ENCODE measurements at places on chromosomes 5 and 9.

GRCh38 chr5:95398989-95399388 is 7.8 kb downstream of the FAM81B start:
- no peaks in the 10 kb centered on the region for H3K27me3 ChIP-seq
- 0 out of 2 replicates have a peak, but pooled peaks cover 3% of the 10 kb centered on the region for H3K4me1 ChIP-seq
- no peak overlapping the region for H3K4me3 ChIP-seq
- DNase-seq = no peak
- H3K27ac ChIP-seq = no peak overlapping the region
- no peaks in the 10 kb centered on the region for H3K36me3 ChIP-seq

DNA sequence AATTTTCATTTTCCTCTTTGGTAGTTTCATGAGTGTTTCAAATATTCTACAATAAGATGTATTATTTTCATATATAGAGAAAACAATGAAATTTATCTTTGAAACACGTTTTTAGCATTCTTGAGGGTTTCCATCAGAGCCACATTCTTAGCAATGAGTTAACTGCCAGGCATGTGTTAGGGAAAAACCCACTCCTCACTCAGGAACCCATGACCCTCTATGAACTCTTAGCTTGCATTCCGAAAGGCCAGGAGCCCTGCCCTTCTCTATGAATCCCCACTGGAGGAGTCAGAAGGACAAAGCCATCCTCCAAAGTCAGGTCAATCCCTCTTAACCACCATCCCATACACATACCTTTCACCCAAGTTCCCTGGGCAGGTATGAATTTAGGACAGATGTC is 57.5 kb downstream of the ADAMTS12 start:
- DNase-seq = no peak
- H3K4me3 ChIP-seq = no peak overlapping the region
- peaks cover 5% of the 10 kb centered on the region for H3K4me1 ChIP-seq
- H3K36me3 ChIP-seq = no peaks in the 10 kb centered on the region
- no peak overlapping the region for H3K27ac ChIP-seq

GRCh38 chr5:154296525-154297159 is 106.1 kb downstream of the GALNT10 start:
- no peak overlapping the region for H3K27ac ChIP-seq
- H3K36me3 ChIP-seq = no peaks in the 10 kb centered on the region
- no peaks in the 10 kb centered on the region for H3K27me3 ChIP-seq
- no peak overlapping the region for H3K4me3 ChIP-seq
- no peaks in the 10 kb centered on the region for H3K4me1 ChIP-seq

DNA sequence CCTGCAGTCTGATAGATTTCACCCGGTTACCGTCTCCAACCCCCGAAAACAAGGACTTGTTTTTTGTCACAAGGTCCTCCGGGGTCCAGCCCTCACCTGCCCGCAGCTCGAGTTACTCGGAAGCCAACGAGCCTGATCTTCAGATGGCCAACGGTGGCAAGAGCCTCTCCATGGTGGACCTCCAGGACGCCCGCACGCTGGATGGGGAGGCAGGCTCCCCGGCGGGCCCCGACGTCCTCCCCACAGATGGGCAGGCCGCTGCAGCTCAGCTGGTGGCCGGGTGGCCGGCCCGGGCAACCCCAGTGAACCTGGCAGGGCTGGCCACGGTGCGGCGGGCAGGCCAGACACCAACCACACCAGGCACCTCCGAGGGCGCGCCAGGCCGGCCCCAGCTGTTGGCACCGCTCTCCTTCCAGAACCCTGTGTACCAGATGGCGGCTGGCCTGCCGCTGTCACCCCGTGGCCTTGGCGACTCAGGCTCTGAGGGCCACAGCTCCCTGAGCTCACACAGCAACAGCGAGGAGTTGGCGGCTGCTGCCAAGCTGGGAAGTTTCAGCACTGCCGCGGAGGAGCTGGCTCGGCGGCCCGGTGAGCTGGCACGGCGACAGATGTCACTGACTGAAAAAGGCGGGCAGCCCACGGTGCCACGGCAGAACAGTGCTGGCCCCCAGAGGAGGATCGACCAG is 121.3 kb downstream of the DAB2IP start:
- no peaks in the 10 kb centered on the region for H3K27me3 ChIP-seq
- no peak for DNase-seq
- H3K27ac ChIP-seq = no peak overlapping the region
- no peak overlapping the region for H3K4me3 ChIP-seq

- H3K4me1 ChIP-seq = no peaks in the 10 kb centered on the region
- H3K36me3 ChIP-seq = no peaks in the 10 kb centered on the region
- DNase-seq = no peak
- H3K27ac ChIP-seq = no peak overlapping the region
These were observed 20.7 kb downstream of the NLN start for GRCh38 chr5:65742565-65743231.

DNA sequence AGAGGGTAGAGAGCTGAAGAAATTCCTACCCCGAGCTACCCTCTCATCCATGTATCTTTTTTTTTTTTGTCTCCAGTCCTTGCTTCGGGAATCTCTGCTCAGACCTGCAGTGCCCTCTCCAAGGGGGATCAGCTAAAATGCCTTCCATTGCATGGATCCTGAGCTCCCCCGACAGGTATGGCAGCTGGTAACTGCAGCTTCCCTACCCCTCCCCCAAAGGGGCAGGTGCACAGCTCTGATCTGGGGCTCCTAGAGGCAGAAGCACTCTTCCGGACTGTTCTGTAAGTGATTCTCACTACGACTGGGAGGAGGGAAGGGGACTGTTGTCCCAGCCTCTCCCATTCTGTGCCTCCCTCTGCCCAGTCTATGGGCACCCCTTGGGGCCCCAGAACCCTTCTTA is 169.6 kb downstream of the MELK start:
- H3K27me3 ChIP-seq = no peaks in the 10 kb centered on the region
- no peak overlapping the region for H3K4me3 ChIP-seq
- no peaks in the 10 kb centered on the region for H3K4me1 ChIP-seq
- no peaks in the 10 kb centered on the region for H3K36me3 ChIP-seq
- DNase-seq = no peak

DNA sequence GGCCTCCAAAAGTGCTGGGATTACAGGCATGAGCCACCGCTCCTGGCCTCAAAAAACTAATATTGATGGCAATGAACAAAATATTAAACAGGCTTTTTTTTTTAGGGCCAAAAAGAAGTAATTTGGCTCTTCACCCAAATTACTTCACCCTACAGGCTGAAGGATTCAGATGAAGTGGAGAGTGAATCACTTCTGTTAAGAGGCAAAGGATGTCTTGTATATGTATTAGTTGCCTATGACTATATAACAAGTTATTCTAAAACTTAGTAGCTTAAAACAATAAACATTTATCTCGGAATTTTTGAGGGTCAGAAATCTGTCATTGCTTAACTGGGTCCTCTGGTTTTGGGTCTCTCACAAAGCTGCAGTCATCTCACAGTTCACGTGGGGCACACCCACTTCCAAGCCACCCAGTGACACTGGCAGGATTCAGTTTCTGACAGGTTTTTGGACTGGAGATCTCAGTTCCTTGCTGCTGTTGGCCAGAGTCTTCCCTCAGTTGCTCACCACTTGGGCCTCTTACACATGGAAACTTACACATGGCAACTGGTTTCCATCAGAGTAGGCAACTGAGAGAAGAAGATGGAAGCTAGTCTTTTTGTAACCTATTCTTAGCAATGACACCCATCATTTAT is 66.7 kb downstream of the IQGAP2 start:
- peaks cover 3% of the 10 kb centered on the region for H3K4me1 ChIP-seq
- H3K27ac ChIP-seq = no peak overlapping the region
- DNase-seq = no peak
- H3K36me3 ChIP-seq = no peaks in the 10 kb centered on the region
- no peaks in the 10 kb centered on the region for H3K27me3 ChIP-seq

- no peaks in the 10 kb centered on the region for H3K27me3 ChIP-seq
- no peaks in the 10 kb centered on the region for H3K4me1 ChIP-seq
- no peak overlapping the region for H3K27ac ChIP-seq
- no peaks in the 10 kb centered on the region for H3K36me3 ChIP-seq
- no peak overlapping the region for H3K4me3 ChIP-seq
- no peak for DNase-seq
These were observed 47.7 kb upstream of the TLX3 start for GRCh38 chr5:171261361-171261760.

- DNase-seq = no peak
- no peak overlapping the region for H3K4me3 ChIP-seq
- no peaks in the 10 kb centered on the region for H3K27me3 ChIP-seq
- H3K36me3 ChIP-seq = no peaks in the 10 kb centered on the region
These were observed 24.6 kb upstream of the COL27A1 start for GRCh38 chr9:114130624-114131277.

DNA sequence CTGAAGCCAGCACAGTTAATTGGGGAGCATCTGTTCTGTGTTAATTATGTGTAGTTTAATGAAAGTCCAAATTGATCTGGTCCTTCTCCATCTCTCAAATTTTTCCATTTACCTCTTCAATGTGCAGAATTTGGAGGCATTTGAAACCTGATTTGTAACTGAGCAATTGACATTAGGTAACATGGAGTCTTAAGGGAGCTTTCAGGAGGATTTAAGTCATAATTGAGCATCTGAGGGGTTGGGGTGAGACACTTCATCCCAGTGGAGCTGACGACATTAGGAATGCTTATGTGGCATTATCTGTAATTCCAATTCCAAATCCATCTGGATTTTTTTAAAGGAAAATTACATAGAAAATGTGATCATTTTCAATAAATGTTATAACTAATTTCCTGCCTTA is 1015.9 kb downstream of the TLE1 start:
- no peaks in the 10 kb centered on the region for H3K27me3 ChIP-seq
- no peak for DNase-seq
- no peak overlapping the region for H3K4me3 ChIP-seq

DNA sequence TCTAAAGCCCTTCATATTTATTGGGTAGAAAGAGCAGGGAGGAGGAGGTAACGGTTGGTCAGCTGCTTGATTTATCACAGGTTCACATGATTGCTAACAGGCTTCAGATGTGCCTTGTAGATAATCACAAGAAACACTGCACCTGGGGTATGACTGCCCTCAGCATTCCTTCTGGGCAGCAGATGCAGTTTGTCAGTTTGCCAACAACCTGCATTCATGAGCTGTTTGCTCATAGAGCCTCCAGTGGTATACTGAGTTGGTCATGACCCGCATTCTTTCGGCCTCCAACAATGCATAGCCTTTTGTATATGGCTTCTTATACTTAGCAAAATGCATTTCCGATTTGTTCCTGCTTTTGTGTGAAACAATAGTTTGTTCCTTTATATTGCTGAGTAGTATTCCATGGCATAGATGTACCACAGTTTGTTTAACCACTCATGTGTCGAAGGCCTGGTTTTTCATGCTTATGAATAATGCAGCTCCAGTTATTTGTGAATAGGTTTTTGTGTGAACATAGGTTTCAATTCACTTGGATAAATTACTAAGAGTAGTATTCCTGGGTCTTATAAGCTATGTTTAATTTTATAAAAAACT is 83.6 kb downstream of the ARHGEF28 start:
- H3K4me3 ChIP-seq = no peak overlapping the region
- no peak for DNase-seq
- H3K36me3 ChIP-seq = no peaks in the 10 kb centered on the region
- H3K27ac ChIP-seq = no peak overlapping the region
- H3K27me3 ChIP-seq = no peaks in the 10 kb centered on the region
- no peaks in the 10 kb centered on the region for H3K4me1 ChIP-seq

GRCh38 chr5:180074462-180074861 is 2.9 kb upstream of the RNF130 start:
- no peak overlapping the region for H3K4me3 ChIP-seq
- DNase-seq = no peak
- H3K36me3 ChIP-seq = no peaks in the 10 kb centered on the region
- H3K27ac ChIP-seq = no peak overlapping the region

GRCh38 chr5:89268460-89268859 is 385.5 kb upstream of the MEF2C start:
- H3K36me3 ChIP-seq = no peaks in the 10 kb centered on the region
- no peak overlapping the region for H3K27ac ChIP-seq
- H3K4me1 ChIP-seq = no peaks in the 10 kb centered on the region
- no peaks in the 10 kb centered on the region for H3K27me3 ChIP-seq
- no peak for DNase-seq

DNA sequence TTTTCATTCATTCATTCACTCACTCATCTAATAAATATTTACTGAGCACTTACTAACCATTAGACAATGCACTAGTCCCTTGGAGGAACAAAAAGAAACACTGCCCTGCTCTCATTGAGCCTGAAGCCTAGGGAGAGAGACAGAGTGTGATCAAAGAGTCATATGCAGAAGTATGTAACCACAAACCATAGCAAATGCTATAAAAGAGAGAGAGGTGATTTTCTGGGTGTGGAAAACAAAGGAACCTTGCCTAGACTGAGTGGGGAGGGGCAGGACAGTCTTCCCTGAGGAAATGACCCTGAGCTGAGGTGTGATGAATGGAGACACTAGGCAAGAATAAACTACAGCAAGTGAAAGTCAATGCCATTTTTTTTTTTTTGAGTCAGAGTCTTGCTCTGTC is 10.8 kb upstream of the ADRA1B start:
- no peaks in the 10 kb centered on the region for H3K27me3 ChIP-seq
- H3K27ac ChIP-seq = no peak overlapping the region
- no peak for DNase-seq
- H3K4me3 ChIP-seq = no peak overlapping the region

DNA sequence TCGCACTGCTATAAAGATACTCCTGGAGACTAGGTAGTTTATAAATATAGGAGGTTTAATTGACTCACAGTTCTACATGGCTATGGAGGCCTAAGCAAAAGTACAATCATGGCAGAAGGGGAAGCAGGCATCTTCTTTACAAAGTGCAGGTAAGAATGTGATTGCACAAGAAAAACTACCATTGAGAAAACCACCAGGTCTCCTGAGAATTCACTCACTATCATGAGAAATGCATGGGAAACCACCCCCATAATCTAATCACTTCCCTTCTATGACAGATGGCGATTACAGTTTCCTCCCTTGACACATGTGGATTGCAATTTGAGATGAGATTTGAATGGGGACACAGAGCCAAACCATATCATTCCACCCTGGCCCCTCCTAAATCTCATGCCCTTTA is 121.2 kb upstream of the ST8SIA4 start:
- no peaks in the 10 kb centered on the region for H3K27me3 ChIP-seq
- no peak overlapping the region for H3K4me3 ChIP-seq
- H3K36me3 ChIP-seq = no peaks in the 10 kb centered on the region

DNA sequence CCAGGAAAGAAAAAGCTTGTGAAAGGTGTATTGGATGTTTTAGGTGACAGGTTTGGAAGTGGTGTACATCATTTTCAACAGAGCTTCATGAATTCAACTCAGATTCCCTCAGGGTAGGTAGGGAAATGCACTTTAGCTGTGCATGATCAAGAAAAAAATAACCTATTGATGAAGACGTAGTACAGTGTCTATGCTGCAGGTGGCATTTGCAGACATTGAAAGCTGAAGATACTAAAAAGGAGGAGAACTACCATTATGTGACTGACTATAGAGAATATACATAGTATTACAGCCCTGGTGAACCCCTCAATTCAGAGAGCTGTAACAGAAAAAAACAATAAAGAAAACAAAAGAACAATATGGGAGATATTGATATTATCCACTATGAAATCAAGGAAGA is 2344.7 kb upstream of the ACO1 start:
- H3K27me3 ChIP-seq = no peaks in the 10 kb centered on the region
- H3K4me1 ChIP-seq = no peaks in the 10 kb centered on the region
- no peaks in the 10 kb centered on the region for H3K36me3 ChIP-seq
- H3K4me3 ChIP-seq = no peak overlapping the region
- H3K27ac ChIP-seq = no peak overlapping the region

All from iPS DF 6.9 (cell line).